Hematopoietic multipotent progenitor cell treated with erythropoietin and hydrocortisone succinate and interleukin-3 and kit ligand, for 8 days (in vitro differentiated cells): ENCODE measurements at places on chromosomes 16 and 17.
A peak's percentile ranks its signal among the peaks of the same experiment; 100 is the strongest.

DNA sequence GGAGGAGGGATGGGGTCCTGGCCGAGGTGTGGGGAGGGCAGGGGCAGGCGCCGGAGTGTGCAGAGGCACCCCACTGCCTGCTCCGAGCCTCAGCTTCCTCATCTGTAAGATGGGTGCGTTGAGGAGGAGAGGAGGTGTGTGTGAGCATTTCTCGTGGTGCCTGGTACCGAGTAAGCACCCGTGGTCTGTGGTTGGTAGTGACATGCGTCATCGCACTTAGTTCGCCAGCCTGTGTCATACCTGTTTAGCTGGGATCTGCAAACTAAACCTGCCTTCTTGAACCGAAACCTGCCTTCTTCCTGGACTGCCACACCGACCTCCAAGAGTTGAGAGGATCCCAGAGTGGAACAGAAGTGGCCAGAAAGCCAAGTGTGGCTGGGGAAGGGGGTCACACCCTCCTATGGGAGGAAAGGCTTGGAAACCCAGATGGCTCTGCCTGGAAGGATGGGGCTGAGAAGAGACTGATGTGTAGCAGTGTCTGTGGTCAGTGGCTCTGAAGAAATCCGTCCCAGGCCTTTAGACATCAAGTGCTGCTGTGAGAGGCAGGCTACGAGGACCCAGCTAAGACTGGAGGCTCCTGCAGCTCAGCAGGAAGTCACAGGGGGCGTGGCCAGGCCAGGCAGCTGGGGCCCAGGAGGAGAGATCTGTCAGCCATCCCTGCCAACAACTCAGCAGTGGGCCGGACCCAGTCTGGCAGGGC lies 162.6 kb upstream of the PLCG2 start:
- no peak for DNase-seq

GRCh38 chr17:40168262-40168832 lies 8.9 kb upstream of the RAPGEFL1 start:
- DNase-seq, result peak; percentile 71

- DNase-seq, result no peak
Measured at GRCh38 chr17:31462261-31462660, 70.8 kb downstream of the RAB11FIP4 start.

GRCh38 chr16:66832661-66833305 lies 2.0 kb upstream of the NAE1 start:
- DNase-seq, result no peak

GRCh38 chr17:63478814-63479494 lies 2.1 kb downstream of the ACE start:
- peak; percentile 88 for DNase-seq

DNA sequence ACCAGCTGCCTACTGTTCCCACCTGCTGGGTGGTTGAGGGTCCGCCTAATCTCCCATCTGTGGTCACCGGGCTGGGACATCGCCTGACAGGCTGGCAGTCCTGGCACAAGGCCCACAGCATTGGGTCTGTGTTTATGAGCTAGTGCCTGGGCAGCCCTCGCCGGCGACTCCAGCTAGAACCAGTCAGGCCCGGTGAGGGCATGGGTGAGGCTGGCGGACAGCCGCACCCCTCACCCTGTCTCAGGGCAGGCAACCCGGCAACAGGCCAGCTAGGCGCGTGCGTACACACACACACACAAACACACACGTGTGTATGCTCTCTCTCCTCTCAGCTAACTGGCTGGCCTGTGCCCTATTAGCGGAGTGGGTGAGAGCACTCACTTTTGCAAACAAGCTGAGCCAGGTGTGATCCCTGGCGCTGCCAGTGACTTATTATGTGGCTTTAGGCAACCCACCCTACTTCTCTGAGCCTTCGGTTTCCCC lies 10.4 kb downstream of the HSD11B2 start:
- peak; percentile 91 for DNase-seq

- peak; percentile 52 for DNase-seq
Measured at GRCh38 chr17:74199306-74200092, 4.0 kb upstream of the RPL38 start.

GRCh38 chr17:77529328-77529650 lies 388.5 kb downstream of the SEC14L1 start:
- DNase-seq, result no peak

GRCh38 chr16:89256651-89257254 lies 39.2 kb downstream of the ZNF778 start:
- DNase-seq, result peak; percentile 67

GRCh38 chr17:933312-934073 lies 46.1 kb downstream of the NXN start:
- DNase-seq, result no peak

- no peak for DNase-seq
Measured at GRCh38 chr16:24957887-24958286, 57.3 kb downstream of the ARHGAP17 start.

GRCh38 chr17:56876766-56877179 lies 37.1 kb downstream of the TRIM25 start:
- no peak for DNase-seq

DNA sequence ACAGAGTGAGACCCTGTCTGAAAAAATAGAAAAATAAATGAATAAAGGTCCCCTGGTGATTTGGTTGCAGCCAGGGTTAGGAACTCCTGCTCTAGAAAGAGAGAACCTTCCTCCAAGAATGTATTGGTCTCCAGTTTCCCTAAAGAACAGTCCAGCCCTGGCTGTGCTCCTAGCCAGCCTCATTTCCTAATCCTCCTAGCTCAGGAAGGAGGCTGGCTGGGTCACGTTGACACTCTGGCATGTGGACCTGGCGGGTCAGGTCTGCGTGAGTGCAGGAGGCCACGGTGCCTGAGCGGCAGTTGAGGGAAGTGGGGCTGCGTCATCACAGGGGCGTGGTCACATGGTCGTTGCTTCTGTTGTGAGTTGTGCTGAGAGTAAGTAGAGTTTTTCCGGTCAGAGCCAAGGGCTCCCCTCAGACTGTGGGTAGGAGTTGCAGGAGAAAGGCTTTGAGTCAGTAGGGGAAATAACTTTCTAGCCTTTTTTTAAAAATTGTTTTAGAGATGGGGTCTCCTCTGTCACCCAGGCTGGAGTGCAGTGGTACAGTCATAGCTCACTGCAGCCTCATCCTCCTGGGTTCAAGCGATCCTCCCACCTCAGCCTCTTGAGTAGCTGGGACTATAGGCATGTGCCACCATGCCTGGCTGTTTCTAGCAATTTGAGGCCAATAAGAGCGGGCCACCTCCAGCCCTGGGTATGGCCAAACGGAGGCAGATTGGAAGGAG lies 194.0 kb upstream of the CIBAR2 start:
- DNase-seq, result peak; percentile 84

DNA sequence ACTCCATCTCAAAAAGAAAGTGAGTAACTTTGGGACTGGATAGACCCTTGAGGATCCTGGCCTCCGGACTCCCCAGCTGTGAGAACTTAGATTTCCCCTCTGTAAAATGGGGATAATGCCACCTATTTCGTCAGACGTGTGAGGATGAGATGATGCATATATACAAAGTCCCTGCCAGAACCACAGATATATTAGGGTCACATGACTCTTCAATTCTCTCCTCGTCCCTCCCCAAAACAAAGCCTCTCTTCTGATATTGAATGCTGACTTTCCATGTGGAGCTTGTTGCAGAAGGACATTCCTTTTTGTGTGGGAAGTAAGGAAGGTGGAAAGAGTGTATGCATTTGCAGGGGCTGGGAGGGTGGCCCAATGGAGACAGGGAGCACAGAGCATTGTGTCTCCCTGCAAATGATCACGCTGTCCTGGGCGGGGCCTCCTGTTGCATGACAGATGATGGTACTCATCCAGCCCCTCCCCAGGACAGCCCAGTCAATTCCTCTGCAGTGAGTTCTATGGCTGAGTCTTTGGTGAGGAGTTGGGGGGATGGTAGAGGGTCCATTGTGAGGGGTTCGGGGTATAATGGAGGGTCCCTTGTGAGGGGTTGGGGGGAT lies 35.1 kb upstream of the MGAT5B start:
- DNase-seq, result no peak

GRCh38 chr16:50093607-50094539 lies 28.1 kb downstream of the HEATR3 start:
- DNase-seq, result no peak

DNA sequence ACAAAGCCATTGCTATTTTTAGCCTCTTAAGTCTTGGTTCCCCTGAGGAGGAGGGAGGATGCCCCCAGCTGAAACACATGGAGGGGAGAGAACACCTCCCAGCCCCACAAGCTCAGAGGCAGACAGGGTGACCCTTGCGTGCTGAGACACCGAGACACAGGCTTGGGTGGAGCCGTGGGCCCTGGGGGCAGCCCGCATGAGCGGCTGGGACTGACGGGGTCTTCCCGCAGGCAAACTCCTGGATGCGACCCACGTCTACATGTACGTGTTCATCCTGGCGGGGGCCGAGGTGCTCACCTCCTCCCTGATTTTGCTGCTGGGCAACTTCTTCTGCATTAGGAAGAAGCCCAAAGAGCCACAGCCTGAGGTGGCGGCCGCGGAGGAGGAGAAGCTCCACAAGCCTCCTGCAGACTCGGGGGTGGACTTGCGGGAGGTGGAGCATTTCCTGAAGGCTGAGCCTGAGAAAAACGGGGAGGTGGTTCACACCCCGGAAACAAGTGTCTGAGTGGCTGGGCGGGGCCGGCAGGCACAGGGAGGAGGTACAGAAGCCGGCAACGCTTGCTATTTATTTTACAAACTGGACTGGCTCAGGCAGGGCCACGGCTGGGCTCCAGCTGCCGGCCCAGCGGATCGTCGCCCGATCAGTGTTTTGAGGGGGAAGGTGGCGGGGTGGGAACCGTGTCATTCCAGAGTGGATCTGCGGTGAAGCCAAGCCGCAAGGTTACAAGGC lies 9.8 kb downstream of the SLC16A3 start:
- peak; percentile 86 for DNase-seq

DNA sequence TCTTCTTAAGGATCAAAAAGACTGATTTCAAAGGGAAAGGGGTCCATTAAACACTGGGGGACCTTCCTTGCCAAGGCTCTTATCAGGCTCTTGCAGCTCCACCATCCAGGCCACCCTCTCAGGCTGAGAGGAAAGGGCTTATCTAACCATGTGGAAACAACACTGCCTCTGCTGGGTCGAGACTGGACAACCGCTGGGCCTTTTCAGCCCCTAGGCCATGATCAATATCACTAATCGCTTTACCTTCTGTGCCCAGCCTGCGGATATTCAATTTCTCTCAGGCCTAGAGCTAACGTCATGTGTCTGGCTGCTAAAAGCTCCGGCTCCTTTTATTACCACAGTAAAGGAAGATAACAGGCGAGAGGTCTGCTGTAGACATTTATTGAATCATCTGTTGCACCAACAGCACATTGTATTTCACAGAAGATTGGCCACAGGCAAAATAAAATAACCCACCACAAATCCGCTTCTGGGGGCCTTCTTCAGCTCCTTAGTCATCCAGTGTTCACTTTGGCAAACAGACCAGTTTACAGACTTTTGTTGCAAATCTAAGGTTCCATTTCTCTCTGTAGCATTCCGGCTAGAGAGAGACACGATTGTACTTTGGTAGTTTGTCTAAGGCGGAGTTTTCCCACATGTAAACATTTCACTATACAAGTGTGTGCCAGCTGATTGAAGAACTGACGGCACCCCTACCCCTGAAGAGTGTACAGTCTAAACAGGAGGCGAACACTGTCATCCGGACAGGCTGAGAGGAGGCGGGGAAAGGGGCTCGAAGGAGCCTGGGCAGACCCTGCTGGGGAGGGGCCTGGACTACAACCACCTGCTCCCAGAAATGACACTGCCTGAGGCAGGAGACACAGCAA lies 13.9 kb downstream of the CYB561 start:
- DNase-seq, result peak; percentile 96

DNA sequence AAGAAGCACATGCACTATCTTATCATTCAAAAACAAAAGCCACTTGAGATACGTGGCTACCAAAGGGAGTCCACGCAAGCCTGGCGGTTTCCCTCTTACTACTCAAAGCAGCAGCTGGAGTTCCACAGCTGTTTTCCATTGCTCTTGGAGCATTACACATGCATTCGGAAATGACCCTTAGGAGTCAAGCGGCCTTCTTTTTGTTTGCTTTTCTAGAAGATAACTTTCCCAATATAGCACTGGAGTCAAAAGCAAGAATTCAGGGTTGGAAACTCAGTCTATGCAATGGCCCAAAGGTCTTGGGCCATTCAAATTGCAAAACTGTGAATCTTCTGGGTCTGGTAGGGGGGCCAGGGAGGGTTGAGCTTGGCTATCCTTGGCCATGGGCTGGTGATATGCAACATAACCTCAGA lies 97.8 kb upstream of the MAF start:
- DNase-seq, result no peak

DNA sequence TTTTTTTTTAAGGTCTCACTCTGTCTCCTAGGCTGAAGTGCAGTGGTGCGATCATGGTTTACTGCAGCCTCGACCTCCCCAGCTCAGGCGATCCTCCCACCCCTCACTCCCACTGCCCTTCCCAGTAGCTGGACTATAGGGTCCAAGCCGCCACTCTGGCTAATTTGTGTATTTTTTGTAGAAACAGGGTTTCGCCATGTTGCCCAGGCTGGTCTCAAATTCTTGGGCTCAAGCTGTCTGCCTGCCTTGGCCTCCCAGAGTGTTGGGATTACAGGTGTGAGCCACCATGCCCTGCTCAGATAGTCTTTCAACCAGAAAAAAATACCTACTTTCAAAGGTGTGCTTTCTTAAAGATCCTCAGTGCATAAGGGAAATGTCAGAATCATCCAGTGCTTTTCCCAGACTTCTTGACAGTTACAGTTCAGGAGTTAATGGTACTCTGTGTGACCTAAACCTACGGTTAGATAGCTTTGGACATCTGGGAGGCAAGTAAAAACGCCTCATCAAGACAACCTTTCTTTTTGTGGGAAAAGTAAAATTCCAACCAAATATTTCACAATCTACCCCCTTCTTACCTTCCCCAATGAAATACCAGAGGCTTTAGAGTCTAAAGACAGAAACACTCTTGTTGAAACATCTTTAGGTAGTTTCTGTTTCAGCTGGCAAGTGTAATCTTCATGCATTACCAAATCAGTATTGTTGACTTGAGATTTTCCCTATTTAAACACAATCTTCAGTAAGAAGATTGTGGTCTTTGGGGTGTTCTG lies 6.8 kb downstream of the RSPRY1 start:
- DNase-seq, result no peak

DNA sequence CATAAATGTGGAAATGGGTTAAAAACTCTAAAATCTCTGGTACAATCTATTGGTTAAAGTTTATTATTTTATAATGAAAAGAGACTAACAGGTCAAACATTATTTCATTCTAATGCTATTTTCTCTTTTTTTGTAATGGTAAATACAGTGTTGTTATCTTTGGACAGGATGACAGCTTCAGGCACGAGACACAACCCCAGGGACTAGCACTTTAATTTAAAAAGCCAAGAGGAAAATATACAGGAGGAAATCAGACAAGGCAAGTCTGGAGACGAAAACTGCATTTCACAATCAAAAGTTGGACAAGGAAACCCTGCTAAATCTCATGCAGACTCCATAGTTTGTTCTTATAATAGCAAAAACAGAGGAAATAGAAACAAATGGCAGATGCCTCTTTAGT lies 589.1 kb upstream of the CDH8 start:
- no peak for DNase-seq

DNA sequence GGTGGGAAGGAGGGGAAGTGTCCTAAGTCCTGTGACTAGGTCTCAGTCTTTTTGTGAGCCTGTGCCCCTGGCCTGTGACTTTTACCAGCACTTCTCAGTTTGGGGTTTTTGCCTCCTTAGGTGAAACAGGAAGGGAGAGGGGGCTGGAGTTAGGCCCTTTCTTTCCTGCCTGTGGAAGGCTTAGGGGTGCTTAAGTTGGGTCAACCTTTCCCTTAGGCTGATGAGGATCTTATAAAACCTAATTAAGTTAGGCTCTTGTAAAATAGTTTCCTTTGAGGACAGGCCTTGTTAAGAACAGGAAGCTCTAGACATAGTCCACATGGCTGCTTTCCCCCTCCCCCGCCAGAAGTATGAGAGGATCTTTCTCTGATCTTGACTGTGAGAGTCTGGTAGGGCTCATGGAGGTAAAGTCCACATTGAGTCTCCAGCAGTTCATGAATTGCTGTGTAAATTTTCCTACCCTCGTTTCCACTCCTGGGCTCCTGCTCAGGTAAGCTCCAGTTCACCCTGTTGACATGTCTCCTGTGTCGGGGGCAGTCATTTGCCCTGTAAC lies 17.0 kb upstream of the DNASE1 start:
- DNase-seq, result no peak
